ENCODE measurements at places on chromosomes 12 and 14.

DNA sequence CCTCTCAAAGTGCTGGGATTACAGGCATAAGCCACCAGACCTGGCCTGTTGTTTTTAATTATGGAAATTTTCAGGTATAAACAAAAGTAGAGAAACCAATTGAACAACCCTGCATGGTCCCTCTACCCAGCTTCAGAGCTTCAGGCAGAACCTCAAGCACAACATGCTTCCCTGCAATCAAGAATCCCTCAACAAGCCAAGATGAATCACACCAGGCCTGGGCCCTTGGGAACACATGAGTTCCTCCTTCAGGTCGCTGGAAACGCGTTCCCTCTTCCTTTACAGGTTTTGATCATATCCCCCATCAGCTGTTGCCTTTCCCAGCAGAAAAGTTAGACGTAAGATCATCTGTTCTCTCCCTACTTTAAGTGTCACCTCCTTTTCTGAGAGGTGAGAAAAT, 20.5 kb upstream of the CORO1C start:
- no peak for DNase-seq

- no peak for DNase-seq
Observed at GRCh38 chr14:22907429-22907828, 11.5 kb downstream of the RBM23 start.

- peak; percentile 13 for DNase-seq
Observed at GRCh38 chr12:42679466-42679865, 89.9 kb upstream of the PRICKLE1 start.

DNA sequence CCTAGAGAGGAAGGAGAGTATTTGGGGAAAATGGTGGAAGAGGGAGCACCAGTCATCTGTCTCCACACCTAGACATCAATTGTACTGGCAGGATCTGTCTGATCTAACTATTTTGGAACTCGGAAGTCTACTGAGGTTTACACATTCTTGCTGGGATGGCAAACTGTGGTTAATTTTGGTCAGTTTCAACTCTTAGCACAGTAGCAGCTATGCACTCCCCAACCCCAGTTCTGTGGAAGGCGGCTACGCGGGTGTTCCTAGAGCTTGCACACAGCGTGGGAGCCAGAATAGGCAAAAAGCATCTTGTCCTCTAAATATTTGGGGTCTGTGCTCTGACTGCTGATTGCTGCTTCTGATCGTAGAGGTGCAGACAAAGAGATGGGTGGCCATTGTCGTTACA, 33.8 kb downstream of the TECPR2 start:
- DNase-seq, result no peak

GRCh38 chr12:24701343-24701742, 247.6 kb downstream of the BCAT1 start:
- no peak for DNase-seq

DNA sequence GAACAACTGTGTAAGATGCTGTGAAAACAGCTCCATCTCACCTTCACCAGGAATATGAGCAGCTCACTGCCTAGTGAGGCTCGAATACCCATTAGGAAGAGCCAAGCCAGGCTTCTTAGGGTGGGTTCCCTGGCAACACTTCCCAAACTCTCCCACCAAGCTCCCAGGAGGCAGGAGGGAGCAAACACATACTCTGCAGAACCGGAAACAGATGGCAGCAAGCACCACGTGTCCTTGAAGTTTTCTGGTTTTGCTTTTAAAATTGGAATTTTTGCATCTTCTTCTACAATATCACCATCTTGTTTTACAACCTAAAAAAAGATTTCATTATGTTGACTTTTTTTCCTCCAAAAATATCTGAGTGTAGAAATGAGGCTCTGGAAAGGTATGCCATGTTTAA, 186.7 kb downstream of the ZFP36L1 start:
- no peak for DNase-seq
